ENCODE measurements at places on chromosomes 3 and 15.

GRCh38 chr15:65184305-65184867 is 756 bp downstream of the CLPX start:
- DNase-seq, result peak; percentile 40

GRCh38 chr3:108983051-108983450 is 29.4 kb upstream of the GUCA1C start:
- DNase-seq, result no peak

- no peak for DNase-seq
These were observed 128.0 kb upstream of the TPM1 start for GRCh38 chr15:62914461-62915079.

DNA sequence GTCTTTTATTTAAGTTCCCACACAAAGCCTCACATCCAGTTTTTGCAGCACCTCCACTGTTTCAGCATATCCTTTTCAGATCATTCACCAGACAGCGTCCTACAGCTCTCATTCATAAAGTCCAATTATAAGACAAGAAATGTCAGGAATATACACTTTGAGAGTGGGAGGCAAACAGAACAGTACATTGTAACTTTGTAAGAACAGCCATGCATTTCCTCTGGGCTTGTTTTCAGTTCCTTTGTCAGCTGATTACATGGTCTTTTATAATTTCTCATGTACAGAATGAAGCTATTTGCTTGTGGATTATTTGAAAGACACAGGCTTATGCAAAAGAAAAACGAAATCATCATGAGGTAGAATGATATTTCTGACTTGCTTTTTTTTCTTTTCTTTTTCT is 85.7 kb downstream of the SOX2 start:
- no peak for DNase-seq

GRCh38 chr3:78765671-78766485 is 1001.9 kb downstream of the ROBO1 start:
- DNase-seq, result no peak

- DNase-seq, result no peak
These were observed 95.9 kb upstream of the NLGN1 start for GRCh38 chr3:173301647-173302046.

- no peak for DNase-seq
These were observed 292.0 kb downstream of the ZIC1 start for GRCh38 chr3:147701195-147701594.

DNA sequence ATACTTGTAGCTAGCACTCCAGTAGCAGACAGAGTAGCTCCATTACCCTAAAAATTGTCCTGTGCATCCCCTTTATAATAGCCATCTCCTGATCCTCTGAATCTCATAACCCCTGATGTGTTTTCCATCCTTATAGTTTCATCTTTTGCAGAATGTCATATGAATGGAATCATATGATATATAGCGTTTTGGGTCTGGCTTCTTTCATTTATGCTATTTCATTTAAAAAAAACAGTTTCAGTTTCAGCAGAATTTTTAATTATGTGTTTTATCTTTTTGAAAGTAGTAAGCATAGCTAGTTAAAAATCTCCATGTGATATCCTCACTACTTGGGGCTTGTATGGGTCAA is 132.7 kb downstream of the KLF13 start:
- no peak for DNase-seq

- DNase-seq, result no peak
These were observed 511.7 kb upstream of the UBE2E2 start for GRCh38 chr3:22691407-22691806.

DNA sequence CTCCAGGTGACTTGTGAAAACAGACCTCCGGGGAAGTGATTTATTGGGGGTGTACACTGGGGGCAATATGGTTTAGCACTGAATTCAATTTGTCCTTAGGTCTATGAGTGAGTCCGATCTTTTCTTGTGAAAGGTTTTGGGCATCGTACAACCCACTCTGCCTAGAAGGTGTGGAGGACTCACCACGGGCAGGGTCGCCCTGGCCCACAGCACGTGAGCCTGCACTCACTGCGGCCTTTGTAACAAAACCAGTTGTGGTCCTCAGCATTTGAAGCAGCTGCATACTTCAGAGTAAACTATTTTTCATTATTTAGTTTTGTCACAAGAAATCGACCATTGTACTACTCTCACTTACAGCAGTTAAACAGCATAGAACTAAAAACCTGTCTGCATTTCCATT is 72.6 kb upstream of the BLM start:
- DNase-seq, result no peak
